NCI-H2107 (cell line): ENCODE measurements at places on chromosomes 6 and 20.

DNA sequence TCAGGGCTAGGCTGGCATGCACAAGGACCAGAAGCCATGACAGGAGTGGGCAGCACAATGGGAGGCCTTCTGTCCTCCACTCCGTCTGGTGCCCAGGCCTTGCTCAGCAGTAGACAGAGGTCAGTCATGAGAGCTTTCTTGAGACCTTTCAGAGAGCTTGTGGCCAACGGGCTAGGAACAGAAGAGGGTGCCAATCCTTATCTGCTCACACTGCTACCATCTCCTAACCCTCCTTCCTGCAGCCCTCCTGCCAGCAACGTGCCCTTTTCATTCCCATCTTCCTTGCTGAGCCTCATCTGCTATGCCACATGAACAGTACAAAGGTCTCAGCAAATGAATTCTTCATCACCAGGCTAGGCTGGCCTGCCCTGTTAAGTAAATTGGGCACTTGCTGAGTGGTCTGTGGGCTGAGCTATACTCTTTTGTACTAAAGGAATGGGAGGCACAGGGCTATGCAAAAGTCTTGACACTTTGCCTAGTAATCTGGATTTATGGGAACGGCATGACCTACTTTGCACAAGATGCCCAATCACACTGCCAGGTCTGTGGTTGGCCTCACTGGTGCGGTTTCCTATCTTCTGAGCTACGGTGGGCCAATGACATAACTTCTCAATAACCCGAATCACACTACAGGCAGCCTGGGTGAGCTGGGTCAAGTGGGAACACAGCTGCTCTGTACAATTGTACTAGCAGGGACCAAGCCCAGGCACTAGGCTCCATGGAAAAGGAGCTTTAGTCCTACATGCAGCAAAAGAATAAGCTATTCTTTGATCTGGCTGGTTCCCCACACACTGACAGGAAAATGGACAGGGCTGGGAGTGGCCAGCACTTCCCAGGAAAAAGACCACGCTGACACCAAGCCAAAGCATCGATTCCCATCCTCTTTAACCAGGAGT, 47.8 kb downstream of the ELOVL5 start:
- no peak for DNase-seq

DNA sequence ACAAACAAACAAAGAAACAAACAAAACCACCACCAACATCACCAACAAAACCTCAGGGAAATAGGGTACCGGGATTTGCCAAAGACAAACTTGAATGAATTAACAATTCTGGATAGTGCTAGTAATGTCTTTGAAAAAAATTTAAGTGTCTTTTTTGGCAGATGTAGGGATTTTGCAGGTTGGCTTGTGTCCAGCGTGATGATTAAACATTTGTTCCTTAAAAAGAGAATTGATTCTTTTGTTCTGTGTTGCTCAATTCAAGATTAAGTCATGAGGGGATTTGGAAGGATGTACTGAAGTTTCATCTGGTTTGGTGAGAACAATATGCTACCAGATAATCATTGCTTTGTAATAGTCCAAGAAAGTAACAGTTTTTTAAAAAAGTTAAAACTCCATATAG, 125.1 kb upstream of the HS3ST5 start:
- DNase-seq = no peak

- no peak for DNase-seq
Observed at GRCh38 chr6:3664625-3665041, 86.9 kb downstream of the PXDC1 start.

- DNase-seq = no peak
Observed at GRCh38 chr6:149166336-149166735, 151.2 kb upstream of the TAB2 start.

DNA sequence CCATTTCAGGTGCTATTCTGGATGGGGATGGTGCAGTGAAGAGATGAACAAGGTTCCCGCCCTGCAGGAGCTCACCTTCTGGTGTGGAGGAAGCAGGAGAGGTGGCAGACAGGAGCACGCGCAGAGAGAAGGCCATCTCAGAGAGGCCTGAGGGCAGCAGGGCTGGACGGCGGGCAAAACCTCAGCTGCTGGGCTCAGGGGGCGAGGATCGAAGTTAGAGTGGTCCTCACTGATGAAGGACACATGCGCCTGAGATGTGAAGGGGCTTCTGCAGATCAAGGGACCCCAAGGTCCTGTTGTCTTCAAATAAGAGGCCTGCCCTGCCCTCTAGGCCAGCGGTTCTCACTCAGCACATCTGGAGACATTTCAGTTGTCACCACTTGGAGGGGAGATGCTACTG, 198.4 kb upstream of the PMEPA1 start:
- no peak for DNase-seq

DNA sequence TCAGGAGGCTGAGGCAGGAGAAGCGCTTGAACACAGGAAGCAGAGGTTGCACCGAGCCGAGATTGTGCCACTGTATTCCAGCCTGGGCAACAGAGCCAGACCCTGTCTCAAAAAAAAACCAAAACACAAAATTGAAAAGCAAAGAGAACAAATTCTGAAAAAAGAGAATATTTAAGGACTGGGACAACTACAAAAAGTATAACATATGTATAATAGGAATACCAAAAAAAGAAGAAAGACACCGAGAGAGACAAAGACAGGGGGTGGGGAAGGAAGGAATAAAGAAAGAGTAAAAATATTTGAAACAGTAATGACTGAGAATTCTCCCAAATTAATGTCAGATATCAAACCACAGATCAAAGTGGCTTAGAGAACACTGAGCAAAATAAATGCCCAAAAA, 5.5 kb upstream of the ZNF391 start:
- DNase-seq = no peak

DNA sequence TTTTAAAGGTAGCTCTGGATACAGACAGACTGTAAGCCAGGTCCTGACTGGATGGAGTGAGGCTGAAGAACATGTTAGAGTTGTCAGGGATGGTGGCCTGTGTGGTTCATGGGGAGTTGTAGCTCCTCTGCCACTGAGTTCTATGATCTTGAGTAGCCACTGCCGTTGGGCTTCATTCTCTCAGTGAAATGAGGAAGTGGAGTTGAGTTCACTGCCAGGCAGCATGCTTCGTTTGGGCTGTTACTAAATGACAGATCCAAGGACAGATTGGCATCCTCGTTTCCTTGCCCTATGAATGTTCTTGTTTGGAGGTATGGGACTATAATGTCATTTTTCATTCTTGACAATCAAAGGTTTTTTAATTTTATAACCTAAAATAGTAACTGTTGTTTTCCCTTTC, 37.2 kb downstream of the SCAND1 start:
- DNase-seq = no peak

DNA sequence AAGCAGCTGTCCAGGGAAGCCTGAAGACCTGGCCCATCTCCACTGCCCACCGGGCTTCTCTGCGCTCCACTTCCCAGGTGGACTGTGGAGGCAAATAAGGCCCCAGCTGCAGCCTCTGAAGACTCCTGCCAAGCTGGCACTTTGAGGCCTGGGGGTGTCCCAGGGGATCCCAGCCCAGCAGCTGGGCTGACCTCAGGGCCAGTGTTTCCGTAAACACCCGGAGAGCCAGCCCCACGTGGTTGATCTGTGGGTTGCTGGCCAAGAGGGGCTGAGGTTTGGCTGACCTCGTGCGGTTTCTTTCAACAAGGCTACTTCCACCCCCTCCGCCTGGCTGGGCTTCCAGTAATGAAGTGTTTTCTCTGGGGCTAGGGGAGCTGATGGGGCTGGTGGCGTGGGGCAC, 12.4 kb upstream of the CCN5 start:
- DNase-seq = no peak

GRCh38 chr6:169950558-169950957, 199.1 kb downstream of the ERMARD start:
- DNase-seq = no peak

GRCh38 chr6:683742-684440, 9.0 kb downstream of the EXOC2 start:
- no peak for DNase-seq

- no peak for DNase-seq
Observed at GRCh38 chr20:6277661-6278240, 154.9 kb upstream of the FERMT1 start.

DNA sequence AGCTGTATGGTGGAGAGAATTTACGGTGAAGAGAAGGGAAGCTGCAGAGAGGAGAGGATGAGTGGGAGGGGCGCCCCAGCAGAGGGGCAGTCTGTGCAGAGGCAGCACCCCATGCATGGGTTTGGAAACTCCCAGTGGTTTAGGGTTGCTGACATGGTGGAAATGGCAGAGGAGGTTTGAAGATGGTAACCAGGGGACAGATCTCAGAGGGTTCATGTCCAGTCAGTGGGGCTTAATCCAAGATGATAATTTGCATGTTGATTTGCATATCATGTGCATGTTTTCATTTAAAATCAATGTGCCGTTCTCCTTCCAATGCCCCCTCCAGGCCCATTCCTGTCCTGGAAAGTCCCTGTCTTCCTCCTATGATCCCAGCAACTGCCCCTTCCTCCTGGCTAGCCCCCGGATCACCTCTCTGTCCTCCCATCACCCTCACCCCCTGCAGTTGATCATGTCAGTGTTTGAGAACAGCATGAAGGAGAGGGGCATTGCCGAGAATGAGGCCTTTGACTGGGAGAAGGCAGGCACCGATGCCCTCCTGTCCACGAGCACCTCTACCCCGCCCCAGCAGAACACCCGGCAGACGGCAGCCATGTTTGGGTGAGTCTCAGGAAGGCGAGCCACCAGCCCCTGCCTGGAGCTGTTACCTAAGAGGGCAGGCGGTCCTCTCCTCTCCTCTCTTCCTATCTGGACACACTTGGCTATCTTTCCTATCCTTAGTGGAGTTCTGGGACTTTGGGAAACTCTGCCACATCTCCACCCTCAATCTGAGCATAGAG, 14.3 kb downstream of the TTBK1 start:
- DNase-seq = no peak
